ENCODE measurements at places on chromosomes 3 and 15. TPM values are rescaled to one million over a fixed set of nuclear protein-coding genes. Genes with fewer than 3 reads are reported as not detected.

Gene ZNF80
- 1.8 TPM for total RNA-seq

Gene GHSR
- not detected for total RNA-seq

Gene TLE3
- 64.2 TPM for total RNA-seq

Gene DCP1A
- 32.0 TPM for total RNA-seq

- DNase-seq, result no peak
These were observed 14.4 kb downstream of the HES1 start for GRCh38 chr3:194150252-194150934.

DNA sequence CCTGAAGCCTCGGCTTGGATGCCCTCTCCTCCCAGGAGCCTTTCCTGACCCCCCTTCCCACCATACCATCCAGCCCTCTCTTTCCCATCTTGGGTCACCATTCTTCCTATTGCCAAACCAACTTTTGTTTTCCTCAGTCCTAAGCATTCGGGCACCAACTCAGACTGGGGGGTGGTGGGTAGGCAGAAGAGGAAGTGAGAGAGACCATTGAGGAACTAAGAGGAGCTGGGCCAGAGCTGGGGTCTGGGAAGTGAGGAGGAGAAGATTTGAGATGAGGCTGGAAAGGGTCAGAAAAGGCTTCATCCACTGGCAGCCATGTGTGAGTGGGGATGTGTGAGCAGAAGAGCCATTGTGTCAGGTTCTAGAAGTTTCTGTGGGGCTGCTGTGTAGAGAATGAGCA, 37.7 kb downstream of the TKT start:
- DNase-seq, result no peak

- DNase-seq, result no peak
These were observed 82.0 kb downstream of the HHLA2 start for GRCh38 chr3:108378153-108378951.

DNA sequence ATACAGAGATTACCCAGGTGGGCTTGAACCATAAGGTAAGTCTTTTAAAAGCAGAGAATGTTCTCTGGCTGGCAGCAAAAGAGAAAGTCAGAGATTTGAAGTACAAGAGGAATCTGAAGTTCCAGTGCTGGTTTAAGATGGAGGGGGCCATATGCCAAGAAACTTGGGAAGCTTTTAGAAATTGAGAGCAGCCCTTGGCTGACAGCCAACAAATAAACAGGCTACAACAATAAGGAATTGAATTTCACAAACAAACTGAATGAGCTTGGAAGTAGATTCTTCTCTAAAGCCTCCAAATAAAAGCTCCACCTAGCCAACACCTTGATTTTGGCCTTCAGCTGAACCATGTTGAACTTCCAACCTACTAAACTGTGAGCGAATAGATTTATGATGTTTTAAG, 85.7 kb downstream of the TRIM42 start:
- DNase-seq, result no peak

DNA sequence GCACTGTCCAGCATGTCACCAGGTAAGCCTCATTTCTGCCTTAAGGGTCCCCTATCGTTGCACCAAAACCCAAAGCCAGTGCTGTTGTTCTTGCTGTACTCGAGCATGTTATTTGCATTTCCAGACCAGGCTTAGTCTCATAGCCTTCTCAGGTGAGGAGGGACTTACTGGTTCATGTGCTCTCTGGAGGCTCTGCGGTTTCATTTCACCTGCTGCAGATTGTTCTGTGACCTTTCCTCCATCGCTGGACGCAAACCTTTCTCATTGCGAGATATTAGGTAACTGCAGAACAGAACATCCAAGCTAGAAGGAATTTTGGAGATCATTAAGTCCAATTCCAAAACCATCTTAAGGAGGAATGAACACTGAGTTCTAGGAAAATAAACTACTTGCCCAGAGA, 187.3 kb upstream of the BCL6 start:
- no peak for DNase-seq

DNA sequence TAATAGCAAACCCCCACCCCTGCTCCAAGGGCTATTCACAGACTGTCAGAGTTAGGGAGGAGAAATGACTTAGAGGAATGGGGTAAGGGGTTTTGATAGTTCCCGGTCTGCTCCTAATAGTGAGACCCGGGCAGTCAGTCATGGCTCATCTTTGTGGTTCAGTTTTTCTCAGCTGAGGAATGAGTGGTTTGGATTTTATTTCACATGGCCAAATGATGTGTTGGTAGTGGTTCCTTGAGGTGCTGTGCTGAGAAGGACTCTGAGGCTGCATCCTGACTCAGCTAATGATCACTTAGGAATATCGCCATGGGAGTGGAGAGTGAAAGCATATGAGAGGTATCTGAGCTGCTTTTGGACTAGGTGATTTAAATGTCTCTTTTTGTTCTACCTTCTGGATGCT, 80.2 kb downstream of the LPP start:
- DNase-seq, result no peak

- peak; percentile 46 for DNase-seq
These were observed 1.1 kb upstream of the ZNF639 start for GRCh38 chr3:179321668-179322285.

GRCh38 chr3:70049761-70050160, 50.2 kb downstream of the SAMMSON start:
- no peak for DNase-seq

GRCh38 chr15:91196768-91197167, 96.7 kb downstream of the SV2B start:
- DNase-seq, result no peak

Measured in activated CD8-positive, alpha-beta T cell treated with anti-CD3 and anti-CD28 coated beads for 36 hours (primary cell).